ENCODE measurements at places on chromosomes 2 and 18.
A peak's percentile ranks its signal among the peaks of the same experiment; 100 is the strongest.

DNA sequence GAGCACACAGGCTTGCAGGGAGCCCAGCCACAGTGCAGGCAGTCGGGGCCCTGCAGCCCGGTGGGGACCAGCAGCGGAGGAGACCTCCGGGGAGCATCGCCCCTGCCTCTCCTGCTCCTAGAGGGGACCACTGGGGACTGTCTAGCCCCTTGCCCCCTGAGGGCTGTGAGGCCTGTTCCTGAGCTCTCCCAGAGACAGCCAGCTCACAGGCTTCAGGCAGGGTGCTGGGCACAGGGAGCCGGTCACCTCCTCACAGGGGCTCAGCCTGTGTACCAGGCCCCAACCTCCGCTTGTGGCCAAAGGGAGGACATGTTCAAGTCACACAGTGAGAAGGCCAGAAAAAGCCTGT lies 3.5 kb upstream of the NMUR1 start:
- no peak for DNase-seq

DNA sequence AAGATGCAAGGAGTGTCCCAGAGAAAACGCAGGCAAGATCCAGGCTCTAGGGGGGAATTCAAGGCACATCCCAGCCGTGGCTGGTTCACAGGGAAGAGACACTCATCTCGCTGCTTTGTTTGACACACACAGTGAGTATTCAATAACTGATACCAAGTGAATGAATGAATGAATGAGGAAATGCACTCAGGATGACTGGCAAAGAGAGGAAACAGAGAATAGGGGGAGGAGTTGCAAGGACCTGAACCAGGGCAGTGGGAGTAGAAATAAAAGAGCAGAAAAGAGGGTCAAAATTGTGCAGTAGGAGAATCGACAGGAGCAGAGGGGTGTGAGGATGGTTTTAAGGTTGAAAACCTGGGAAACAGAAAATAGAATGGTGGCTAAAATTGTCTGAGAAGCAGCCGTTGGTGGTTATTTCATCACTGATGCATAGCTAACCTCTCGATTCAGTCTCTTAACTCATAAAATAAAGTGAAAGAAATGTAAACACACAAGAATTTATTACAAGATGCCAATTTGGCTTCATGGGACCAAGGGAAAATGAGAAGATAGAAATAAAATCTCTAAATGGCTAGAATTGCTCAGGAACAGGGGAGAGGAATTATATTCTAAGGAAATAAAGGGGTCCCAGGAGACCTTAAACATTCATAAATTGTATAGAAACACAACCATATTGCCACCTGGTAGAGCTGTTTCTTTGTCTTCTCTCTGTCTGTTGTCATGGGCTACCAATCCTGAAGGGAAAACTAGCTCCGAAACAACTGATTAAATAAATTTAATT lies 63.9 kb upstream of the PHLPP1 start:
- DNase-seq, result no peak

DNA sequence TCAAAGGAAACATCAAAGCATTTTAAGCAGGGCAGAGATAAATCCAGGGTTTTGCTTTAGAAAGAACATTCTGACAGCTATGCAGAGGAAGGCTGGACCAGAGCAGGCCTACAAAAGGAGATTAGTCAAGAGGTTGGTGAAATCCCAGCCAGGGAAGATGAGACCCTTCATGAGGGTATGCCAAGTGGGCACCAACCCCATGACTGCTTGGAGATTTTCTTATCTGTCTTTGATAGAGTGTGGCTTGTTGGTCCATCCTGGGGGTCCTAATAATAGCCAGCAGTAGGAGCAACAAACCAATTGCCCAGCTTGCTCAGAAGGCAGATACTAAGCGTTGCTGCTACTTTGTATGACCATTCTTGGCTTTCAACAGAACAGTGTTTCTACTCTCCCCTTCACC lies 895.4 kb downstream of the EPHA4 start:
- DNase-seq, result no peak

GRCh38 chr2:127528487-127528886 lies 2.2 kb upstream of the IWS1 start:
- DNase-seq, result no peak

GRCh38 chr2:160415991-160416390 lies 77.6 kb downstream of the RBMS1 start:
- DNase-seq, result no peak

DNA sequence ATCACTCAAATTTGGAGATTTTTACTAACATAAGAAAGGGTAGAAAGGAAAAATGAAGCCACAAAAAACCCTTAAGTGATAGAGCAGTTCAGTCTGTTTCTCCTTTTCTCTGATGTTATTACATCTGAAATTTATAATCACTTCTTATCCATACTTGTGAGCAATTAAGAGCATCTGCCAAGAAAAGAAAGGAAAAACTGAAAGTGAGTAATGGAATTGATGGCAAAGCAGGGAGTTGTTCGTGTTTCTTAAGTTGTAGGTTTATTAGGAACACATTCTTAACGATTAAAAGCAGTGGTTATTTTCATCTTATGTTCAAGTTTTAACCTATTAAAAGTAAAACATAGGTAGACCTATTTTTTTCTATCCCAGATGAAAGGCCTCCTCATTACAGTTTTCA lies 277.7 kb downstream of the RND3 start:
- no peak for DNase-seq

DNA sequence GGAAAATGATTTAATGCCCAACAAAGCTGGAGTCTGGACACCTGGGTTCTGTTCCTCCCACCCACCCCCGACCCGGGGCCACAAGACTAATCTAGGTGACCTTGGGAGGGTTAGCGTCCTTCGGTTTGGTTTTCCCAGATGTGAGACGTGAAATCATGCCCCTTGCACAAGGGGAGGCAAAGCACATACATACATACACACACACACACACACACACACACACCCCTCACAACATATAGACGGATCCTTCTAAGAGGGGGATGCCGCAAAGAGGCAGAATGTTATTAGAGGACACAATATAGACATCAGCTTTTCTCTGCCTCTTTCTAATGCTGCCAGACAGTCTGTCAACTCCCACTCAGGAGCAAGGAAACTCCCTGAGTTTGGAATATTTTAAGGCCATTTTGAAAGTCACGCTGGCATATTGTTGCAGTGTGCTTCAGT lies 616 bp upstream of the RBMS1 start:
- no peak for DNase-seq

GRCh38 chr2:30705056-30705455 lies 102.2 kb downstream of the CAPN13 start:
- DNase-seq, result no peak

GRCh38 chr18:54859667-54860421 lies 31.6 kb downstream of the RAB27B start:
- DNase-seq, result no peak

GRCh38 chr2:67948506-67948905 lies 114.3 kb downstream of the C1D start:
- DNase-seq, result no peak

GRCh38 chr2:237669628-237670392 lies 42.4 kb downstream of the LRRFIP1 start:
- peak; percentile 65 for DNase-seq

DNA sequence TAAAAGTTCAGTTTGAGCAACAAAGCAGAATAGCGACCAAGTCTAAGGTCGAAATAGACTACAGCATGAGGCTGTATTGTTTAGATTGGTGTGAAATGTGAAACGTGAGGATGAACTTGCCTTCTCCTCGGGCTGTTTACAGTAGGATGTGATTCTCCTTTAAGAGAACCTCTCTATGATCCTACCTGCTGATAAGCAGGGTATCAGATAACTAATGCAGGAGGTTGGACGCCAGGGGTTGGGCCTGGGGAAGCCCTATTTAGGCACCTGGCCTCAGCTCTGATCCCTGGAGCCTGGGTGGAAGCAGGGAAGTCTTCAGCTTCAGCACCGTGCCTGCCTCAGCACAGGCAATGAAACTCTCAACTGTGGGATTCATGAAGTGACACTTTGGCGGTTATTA lies 11.4 kb downstream of the CRYGD start:
- no peak for DNase-seq

DNA sequence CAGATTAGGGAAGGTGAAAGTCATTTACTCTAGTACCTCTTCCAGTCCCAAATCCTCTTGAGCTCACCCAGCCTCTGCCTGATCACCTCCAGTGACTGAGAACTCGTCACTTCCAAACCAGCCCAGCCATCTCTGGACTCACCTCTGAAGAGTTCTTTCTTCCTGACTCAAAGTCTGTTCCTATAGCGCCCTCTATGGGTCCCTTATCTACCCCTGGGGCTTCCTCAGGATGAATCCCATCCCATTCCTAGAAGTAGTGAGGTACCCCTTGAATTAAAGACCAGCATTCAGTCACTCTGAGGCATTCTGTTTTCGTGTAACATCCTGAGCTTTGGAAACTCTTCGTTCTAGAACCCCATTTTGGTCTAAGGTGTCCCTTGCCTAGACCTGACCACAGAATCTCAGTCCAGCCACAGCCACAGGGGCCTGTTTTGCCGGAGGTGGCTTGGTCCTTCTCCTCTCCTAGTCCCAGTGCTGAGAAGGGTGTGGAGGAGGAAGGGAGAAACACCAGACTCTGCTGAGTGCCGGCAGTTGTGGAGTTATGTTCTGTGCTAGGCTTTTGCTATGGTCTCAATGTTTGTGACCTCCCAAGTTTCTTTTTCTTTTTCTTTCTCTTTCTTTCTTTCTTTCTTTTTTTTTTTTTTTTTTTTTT lies 32.7 kb downstream of the SIX3 start:
- no peak for DNase-seq

DNA sequence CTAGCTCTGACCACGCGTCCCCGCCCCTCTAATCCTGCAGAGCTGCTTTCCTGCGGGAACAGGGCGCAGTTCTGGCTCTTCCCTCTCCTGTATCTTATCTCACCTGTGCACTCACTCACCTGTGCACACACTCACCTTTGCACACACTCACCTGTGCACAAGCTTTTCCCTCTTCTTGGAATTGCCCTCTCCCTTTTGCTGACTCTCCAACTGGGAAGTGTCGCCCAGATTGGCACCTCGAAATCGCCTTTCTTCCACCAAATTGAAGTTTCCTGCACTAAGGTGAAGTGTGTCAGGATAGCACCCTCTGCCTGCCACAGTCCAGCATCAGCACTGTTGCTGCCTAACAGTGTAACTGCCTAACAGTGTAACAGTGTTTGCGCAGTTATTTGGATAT lies 566 bp upstream of the CMPK2 start:
- no peak for DNase-seq

GRCh38 chr2:233705911-233706506 lies 6.7 kb upstream of the UGT1A5 start:
- DNase-seq, result no peak

Data from GM12864 (cell line).